ENCODE measurements at places on chromosomes 7 and 10. TPM values are rescaled to one million over a fixed set of nuclear protein-coding genes. Genes with fewer than 3 reads are reported as not detected.

DNA sequence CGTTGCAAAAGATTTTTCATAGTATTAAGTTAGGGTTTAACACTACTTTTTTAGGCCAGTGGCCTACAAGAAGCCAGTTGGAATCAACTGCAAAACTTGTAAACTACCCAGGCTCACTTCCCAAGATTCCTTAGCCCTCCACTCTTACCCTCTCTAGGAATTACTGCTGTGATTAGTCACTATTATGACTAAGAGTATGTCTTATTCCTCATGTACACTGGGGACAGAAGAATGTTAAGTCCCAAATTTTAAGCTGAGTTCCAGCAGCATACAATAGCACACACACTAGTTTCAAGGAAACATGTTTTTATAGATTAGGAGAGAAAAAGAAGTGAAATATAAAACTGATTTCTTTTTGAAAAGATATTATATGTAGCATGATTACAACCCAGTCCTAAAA, 42.8 kb downstream of the FBXL13 start:
- no peak for DNase-seq

DNA sequence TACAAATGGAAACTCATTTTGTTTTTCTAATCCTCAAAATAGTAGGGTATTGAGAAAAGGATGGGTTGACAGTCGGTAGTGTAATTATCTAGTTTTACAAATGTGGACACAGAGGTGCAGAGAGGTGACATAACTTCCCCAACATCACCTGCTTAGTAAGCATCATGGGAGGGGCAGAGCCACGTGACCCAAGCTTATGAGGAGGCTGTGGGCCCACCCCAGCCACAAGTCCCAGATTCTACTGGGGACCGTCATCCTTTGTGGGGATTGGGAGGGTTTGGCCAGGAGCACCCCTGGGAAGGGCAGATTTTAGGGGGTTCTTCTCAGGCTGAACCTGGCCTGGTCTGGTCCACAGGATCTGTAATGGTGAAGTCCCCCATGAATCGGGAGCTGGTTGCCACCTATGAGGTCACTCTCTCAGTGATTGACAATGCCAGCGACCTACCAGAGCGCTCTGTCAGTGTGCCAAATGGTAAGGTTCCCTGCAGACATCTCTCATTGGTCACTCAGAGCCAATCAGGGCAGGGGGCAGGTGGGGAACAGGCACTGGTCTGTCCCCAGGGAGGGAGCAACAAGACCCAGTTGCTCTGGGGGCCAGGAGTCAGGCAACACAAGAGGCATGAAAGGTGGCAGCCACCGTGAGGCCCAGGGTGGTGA, 23.6 kb upstream of the VSIR start:
- no peak for DNase-seq

DNA sequence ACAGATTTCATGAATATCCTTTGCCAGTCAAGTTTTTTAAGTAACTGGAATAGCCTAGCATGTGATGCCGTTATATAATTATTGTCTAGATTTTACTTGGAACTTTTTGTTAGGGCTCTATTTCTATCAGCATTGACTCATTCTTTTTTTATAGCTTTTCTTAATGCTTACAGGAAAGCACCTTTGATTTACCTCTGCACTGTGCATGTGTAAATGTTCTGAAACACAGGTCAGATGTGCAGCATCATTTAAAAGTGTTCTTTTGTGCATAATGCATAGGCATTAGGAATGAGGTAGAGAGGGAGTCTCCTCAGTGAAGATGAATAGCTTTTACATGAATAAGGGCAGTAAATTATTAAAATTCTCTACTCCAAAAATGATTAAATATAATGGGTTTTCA, 669.3 kb upstream of the MBL2 start:
- DNase-seq, result no peak

DNA sequence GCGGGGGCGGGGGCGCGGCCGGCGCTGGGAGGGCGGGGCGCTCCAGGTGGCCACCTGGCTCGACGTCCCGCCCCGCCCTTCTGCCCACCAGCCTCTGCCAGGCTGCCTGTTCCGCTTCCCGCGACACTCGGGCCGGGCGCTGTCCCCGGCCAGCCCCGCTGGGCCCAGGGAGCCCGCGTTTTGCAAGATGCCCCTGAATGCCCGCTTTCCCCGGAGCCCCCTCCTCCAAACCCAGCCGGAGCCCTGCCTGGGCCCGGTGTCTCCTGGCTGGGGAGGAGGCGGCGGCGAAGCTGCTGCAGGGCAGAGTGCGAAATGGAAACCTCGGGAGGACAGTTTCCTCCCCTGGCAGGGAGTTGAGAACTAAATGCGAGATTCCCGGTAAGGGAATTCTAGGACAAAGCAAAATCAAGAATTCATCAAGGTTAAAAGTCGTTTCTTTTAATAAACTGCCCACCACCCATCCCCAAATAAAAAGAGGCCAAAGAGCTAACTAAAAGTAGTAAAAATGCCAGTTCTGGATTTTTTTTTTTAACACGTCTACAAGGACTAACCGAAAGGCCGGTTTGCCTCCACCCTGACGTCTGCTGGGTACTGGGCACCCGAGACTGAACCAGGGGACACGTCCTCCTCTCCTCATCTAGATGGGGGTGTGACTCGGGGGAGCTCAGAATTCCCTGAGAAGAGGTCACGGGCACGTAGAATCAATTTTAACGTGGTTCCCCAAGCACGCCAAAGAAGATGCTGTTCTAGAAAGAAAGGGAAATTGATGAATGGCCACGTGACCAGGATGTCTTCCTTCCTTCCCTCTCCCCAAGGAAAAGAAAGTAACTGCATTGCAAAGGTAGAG, 200.4 kb upstream of the NFE2L3 start:
- no peak for DNase-seq

- DNase-seq, result no peak
These were observed 107.8 kb downstream of the SRI start for GRCh38 chr7:88111954-88112471.

DNA sequence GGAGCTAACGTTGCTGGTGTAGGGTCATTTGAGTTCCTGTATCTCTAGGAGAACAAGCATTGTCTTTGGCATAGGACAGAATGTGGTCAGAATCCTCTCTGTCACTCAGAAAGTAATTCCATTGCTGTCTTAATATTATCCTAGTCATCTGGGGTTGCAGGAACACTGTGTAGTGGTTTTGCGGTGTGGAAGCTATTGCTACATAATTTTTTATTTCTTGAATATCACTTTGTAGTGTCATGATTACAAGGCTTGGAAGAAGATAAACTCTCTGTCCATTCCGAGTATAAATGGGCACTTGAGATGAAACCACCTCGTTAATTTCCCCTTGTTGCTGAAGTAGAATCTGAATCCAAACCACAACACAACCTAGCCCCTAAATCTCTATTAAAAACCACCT, 919.2 kb downstream of the LRMDA start:
- DNase-seq, result no peak

DNA sequence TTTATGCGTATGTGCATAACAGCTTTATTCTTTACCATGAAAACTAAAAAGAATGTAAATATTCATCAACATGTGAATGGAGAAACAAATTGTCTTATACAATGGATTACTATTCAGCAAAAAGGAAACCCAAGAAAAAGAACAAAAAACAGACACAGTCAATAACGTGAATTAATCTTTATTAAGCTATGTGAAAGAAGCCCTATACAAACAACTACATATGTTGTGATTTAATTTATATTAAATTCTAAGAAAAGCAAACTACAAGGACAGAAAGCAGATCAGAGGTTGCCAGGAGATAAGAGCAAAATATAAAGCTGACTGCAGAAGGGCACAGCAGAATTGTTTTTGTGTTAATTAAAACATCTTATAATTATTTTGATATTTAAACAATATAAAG, 756.4 kb upstream of the MBL2 start:
- DNase-seq, result no peak

GRCh38 chr7:29642494-29643155, 79.0 kb downstream of the PRR15 start:
- DNase-seq, result no peak

DNA sequence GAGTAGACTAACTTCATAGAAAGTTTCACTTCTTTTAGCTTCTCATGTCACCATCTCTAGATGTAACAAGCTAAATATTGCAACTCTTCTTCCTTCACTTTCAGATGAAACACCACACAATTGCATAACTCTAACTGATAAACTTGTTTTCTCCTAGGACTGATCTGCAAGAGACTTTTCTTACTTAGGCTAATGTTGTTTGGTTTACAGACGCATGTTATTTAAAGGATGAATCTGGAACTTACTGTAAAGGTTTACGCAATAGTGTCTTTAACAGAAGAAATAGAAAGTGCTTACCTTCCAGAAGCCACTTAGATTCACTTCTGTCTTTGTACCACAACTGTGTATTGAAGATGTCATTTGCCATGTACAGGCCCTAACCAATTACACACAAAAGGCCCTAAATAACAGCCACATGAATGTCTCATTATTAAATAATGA, 22.1 kb upstream of the ZC3HAV1 start:
- DNase-seq, result no peak

DNA sequence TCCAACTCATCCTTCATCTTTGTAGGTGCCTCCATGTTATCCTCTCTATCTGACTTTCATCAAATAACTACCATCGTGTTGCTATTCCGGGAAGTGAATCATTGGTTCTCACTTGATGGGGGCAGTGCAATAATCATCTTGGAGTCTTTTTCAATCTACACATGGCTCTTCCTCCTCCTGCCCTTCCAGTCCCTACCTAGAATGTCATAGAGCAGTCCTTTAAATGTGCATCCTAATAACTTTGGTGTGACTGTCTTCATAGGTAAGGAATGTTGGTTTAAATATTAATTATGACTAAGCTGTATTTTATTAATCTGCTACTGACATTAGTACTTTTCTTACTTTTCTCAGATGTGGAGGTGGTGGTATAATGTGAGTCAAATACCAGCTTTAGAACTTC, 8.4 kb upstream of the CDK14 start:
- DNase-seq, result no peak

DNA sequence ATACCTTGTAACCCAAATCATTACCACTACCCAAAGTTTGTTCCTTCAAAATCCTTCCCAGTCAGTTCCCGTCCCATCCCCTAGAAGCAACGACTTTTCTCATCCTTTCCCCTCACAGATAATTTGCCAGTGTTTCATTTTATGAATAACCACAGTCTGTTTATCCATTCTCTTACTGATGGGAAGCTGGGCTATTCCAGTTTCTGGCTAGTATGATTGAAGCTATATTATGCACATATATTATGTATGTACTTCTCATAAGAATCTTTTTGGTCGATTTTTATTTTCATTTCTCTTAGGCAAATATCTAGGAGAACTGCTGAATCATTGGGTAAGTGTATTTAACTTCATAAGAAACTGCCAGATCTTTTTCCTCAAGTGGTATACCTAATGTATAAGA, 114.6 kb downstream of the ZNF438 start:
- no peak for DNase-seq

DNA sequence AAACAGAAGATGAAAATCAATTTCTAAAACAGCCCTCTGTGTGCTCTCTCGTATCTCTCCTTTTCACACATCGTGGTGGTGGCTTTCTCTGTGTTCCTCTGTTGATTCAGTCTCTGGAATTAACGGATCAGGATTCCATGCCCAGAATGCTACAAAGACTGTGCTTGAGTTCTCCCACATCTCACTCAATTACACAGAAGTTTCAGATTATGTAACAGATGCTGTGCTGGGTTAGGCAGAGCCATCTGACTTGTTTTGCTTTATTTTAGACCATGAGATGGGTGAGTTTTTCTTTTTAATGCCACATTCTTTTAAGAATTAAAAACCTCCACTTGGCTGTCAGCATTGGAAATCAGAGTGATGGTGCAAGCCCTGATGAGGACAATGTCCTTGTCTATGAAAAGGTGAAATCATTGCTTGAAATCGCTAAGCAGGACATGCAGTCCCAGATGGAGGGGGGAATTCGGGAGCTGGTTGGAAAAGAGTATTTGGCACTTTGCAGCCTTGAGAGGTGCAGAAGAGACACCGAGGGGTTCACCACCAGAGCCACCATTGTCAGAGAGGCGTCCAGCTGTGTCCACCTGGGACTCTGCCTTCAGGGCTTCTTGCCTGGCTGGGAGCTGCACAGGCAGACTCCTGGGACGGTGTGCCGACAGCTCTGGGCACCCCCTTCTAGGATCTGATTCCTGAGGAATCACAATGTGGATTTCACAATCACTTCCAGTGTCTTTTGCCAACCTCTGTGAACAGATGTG, 80.4 kb downstream of the EGFR start:
- DNase-seq, result no peak

- DNase-seq, result no peak
These were observed 82.6 kb upstream of the THSD7A start for GRCh38 chr7:11914645-11915044.

GRCh38 chr10:7817984-7818294, 366 bp upstream of the TAF3 start:
- no peak for DNase-seq

- no peak for DNase-seq
These were observed 544.5 kb downstream of the CALN1 start for GRCh38 chr7:71867626-71868025.

DNA sequence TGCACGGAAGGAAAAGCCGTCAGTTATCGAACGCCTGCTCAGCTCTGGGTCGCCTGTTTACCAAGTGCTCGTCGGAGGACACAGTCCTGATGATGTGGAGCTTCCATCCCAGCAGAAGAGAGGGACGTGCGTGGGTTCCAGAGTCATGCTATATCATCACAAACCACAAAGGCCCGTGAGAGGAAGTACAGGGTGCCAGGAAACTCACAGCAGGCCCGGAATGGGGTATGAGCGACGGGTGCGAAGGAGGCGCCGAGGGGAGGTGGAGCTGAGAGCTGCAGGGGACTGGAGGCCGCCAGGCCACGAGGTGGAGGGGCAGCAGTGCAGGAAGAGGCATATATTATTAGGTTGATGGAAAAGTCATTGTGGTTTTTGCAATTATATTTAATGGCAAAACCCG, 102.5 kb downstream of the ACTR3B start:
- DNase-seq, result no peak

DNA sequence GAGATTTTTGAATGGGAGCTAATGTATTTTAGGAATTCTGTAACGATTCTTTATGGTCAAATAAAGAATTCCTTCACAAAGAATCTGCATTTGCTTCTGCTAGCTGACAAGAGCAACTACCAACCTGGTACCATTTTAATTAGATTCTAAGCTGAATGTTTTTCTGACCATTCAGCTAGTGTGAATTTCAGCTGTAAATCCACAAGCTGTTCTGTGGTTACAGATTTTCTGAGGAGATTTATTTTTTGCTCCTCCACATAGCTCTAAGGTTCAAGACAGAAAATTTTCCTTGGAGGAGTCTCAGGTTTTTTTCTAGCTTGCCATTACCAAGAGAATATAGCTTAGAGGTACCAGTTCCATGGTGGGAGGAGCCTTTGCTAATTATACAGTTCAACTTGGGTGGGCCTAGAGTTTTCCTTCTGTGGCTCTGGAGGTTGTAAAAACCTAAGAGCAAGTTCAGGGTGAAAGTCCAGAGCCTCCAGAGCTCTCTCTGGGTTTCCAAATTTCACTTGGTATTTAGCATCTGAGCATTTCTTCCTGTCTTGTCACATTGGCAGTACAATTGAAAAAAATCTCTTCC, 120.1 kb downstream of the JAZF1 start:
- no peak for DNase-seq

- DNase-seq, result no peak
These were observed 69.9 kb upstream of the FGL2 start for GRCh38 chr7:77269360-77270093.

Gene RNLS
- 2.9 TPM for total RNA-seq

Gene PON2
- 17.6 TPM for total RNA-seq

Gene TSPAN15
- total RNA-seq, result 1.2 TPM

Gene NUTM2B
- 0.78 TPM for total RNA-seq

Measured in natural killer cell treated with Interleukin-12 subunit alpha and Interleukin-12 subunit beta and Interleukin-15 and Interleukin-18, amount 100 ng/mL, for 72 hours (primary cell).